ENCODE measurements at places on chromosomes 1 and 21.

- DNase-seq, result no peak
Observed at GRCh38 chr1:1171546-1172340, 1.9 kb upstream of the TTLL10 start.

- DNase-seq, result no peak
Observed at GRCh38 chr1:19476450-19477190, 8.7 kb downstream of the CAPZB start.

GRCh38 chr1:15684042-15684461 is at the start of gene PLEKHM2:
Gene PLEKHM2 (plus strand): TSS chr1:15684320. CDS start chr1:15684559, 239 bp downstream.
- DNase-seq, result peak; percentile 21

GRCh38 chr1:115224636-115225035 is 113.4 kb downstream of the NGF start:
- peak; percentile 65 for DNase-seq

DNA sequence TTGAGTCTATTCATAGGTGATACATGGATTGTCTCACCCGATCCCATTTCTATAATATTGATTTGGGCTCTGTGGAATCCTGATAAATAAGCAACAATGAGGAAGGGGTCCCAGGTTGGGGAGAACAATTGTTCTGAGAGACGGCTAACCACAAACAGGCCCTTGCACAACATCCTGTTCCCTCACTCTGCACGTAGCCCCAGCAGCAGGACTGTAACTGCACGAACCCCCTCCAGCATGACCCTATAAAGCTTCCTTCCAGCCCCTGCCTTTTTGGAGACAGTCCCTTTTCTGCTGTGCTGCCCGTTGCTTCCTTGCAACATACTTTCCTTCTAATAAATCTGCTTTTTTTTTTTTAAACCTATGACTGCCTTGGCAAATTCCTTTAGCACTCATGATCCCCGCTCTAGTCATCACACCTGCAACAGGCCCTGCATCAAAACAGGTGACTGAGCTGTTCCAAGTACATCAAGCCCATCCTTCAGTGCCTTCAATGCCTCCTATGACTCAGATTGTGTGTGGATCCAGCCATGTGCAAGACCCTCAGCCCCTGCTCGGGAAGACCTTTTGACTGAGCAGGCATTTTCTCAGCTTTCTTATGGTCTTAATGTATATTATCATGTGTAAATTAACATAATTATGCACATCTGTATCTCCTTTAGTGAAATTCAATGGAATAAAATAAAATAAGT is 63.7 kb upstream of the B3GALNT2 start:
- no peak for DNase-seq

GRCh38 chr1:149925751-149926150 is 1.9 kb downstream of the SF3B4 start:
- no peak for DNase-seq

DNA sequence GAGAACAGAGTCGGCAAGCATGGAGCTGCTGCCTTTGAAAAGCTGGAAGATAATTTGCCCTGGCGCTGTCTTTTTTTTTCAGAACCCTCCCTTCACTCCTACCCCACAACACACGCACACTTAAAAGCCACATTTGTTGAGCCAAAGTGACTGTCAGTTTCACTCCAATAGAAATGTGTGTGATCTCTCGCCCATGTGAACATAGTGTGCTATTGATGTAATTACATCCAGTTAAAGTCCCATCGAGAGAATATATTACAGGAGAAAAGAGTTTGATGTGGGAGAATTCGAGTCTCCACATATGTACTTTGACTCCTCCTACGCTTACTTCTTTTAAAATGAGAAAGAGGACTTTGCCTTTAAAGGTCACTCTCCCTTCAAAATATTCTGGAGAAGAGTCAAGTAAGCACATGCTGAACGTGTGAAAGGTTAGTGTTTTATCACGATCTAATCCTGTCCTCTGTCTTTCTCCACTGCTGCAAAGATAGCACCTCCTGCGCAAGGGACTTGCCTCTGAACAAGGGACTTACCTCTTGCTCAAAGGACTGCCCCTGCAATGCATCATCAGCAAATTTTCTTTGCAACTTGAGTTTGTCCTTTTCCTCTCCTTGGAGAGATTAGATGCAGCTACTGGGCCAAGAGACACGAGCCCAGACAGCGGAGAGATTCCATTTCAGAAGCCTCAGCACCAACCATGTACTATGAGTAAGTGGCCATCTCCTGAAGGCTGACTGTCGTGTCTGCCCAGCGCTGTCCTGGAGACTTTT is 613.9 kb downstream of the PTPRU start:
- DNase-seq, result no peak

- DNase-seq, result no peak
Observed at GRCh38 chr1:71656902-71657301, 576.1 kb upstream of the ZRANB2 start.

GRCh38 chr1:119631086-119631432 is 17.0 kb downstream of the ZNF697 start:
- DNase-seq, result no peak

GRCh38 chr21:41945982-41946381 is 7.8 kb downstream of the C2CD2 start:
- no peak for DNase-seq

DNA sequence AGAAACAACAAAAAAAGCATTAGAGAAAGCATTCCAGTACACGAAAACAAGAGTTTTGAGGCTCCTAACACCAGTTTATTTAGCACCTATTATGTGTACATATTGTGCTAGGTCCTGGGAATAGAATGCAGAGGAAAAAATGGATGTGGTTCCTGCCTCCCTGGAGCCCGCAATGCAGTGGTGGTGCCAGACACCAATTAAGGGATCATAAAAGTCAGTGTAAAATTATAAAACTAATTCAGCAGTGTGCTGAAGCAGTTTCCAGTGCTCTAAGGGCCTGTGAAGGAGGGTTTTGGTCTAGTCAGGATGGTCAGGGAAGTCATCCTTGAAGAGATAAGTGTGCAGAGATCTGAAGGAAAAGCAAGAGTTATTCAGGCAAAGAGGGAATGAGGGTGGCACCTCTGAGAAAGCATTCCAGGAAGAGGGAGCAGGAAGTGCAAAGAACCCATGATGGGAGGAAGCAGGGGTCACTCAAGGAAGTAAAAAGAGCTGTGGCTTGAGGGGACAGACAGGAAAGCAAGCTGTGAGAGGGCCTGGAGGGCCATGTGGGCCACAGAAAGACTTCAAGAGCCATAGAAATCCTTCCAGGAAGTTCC is 65.2 kb upstream of the IFNLR1 start:
- DNase-seq, result no peak

DNA sequence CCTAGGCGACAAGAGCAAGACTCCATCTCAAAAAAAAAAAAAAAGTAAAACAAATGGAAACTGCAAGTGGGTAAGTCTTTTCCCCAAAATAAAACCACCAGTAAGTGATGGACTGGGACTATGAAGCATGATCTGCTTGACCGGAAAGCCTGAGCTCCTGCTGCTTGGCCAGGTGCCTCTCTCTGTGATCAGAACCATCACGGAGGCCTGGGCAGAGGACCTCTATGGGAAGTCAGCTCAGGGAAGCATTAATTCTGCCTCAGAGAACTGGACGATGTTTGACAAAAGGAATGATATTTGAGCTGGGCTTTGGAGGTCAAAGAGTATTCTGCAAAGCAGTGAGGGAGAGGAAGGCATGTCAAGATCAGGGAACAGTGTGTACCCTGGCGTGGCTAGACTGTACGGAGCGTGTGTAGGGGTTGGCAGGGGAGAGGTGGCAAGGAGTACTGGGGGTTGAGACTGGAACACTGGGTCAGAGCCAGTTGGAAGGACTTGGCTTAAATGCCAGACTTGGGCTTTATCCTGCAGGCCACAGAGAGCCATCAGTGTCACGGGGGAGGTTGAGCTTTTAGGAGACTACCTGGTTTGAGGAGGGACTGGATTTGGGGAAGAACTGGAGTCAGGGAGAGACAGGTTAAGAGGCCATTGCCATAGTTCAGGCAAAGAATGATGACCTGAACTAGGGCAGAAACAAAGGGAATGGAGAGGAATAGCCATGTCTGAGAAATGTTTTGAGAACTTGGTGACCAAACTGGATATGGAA is 16.4 kb downstream of the ATP1A2 start:
- no peak for DNase-seq

DNA sequence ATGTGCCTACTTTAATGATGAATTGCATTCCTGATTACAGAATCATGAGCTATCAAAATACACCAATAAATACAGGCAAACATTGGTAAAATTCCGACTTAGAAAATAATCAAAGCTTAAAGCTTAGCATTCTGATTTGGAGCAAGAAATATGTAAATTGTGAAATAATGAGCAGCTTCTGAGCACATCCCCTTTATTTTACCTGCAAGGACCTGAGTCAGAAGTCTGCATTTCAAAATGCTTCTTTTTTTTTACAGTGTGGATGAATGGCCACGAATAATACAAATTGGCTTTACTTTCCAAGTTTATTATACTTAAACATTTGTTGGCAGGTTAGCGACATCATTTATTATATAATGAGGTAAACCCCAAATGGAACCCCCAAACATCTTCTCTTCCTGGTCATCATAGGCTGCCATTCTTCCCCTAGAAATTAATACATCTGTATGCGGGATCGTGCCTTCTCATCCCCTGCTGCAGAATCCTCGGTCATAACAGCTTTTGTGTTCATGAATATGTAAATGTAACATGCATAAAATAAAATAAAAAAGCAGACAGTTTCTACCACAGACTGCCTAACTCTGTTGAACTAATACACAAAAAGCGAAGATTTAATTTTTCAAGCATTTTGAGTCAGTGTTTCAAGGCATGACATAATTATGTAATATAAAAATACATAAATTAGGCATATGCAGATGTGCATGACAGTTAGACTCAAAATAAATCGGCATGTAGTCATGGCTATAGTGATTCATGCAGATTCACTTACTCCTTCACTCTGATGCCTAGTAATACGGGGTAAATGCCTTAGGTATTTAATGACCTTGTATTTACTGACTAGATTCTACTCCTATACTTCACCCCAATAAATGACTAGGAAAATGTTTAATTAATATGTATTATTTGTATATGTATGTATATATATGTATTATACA is 339.7 kb downstream of the USP25 start:
- DNase-seq, result no peak

DNA sequence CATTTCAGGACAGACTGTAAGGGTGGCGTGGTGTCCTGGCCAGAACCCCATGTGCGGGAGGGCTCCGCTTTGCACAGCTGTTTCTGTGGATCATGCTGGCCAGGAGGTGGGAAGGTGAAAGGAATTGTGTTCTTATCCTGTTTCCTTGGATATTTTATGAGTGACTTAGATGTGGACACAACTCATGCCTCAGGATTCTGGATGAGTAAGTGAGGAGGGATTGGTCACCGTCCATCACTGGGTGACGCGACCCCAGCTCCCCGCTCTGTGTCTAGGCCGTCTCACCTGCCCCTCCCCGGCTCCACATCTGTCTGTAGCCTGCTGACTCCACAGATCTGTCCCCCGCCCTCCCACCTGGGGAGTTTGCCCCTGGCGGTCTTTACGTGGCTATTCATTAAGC is 48.8 kb downstream of the PIK3CD start:
- no peak for DNase-seq

DNA sequence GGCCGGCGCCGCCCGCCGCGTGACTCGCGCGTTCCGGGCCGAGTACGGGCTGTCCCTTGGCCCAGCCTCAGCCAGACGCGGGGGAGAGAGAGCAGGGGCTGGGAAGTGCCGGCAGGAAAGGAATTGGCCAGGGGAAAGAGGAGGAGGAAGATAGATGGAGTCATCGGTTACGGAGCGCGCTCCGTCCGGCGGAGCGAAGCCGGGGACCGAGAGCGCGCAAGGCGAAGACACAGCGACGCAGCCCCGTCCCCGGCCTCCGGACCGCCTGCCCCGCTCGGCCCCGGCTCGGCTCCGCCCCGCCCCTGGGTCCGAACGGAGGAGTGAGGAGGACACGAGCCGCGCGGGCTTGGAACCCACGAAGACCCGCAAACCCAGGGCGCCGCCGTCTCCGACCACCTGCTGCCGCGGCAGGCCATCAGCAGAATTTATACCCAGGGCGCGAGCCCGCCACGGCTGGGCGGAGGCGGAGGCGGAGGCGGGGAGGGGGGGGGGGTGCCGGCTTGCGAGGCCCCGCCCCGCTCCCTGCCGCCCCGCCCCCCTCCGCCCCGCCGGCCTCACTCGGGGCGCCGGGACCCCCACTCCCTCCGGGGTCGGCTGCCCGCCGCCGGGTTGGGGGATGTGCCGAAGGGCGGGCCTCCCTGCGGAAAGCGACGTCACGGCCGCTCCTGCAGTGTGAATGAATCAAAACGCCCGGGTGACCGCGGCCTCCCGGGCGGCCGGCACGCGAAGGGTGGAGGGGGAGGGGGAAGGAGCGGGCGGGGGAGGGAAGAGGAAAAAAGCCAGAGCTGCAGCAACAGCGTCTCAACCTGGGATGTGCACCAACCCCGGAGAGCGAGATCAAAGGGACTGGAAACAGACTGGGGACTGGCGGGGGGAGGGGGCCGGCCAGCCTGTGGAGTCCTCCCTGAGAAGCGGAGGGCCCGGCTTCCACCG is at the start of gene LHX4:
Gene LHX4 (plus strand): TSS at position 782 of the 933 bp plus-strand sequence. CDS start 266 bp downstream, outside the sequence.
- peak; percentile 47 for DNase-seq

GRCh38 chr21:45308194-45309068 is 20.7 kb upstream of the POFUT2 start:
- DNase-seq, result no peak

DNA sequence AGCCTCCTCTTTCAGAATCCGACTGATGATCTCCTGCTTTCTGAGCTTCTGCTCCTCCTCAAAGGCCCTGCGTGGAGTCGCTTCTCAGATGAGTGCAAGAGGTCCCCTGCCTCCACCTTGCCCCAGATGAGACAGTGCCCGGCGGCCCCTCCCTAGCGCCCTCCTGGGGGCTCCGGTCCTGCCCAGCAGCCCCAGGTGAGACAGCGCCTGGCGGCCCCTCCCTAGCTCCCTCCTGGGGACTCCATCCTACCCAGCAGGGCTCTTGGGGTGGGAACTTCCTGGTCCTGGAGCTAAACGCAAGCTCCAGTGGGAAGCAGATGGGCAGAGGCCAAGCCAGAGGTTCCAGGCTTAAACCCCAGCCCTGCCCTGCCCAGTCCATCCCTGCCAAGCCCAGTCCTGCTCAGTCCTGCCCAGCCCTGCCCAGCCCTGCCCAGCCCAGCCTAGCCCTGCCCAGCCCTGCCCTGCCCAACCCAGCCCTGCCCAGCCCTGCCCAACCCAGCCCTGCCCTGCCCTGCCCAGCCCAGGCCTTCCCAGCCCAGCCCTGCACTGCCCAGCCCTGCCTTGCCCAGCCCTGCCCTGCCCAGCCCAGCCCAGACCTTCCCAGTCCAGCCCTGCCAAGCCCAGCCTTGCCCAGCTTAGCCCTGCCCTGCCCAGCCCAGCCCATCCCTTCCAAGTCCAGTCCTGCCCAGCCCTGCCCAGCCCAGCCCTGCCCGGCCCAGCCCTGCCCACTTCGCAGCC is 34.6 kb downstream of the CFAP74 start:
- DNase-seq, result no peak

- DNase-seq, result no peak
Observed at GRCh38 chr1:166354406-166354805, 187.6 kb upstream of the FAM78B start.

Data from NCI-H1105 treated with DMSO at 0.1 percent for 48 hours (cell line).